Fibroblast of mammary gland (primary cell): ENCODE measurements at places on chromosomes 1 and 21.
A peak's percentile ranks its signal among the peaks of the same experiment; 100 is the strongest.

DNA sequence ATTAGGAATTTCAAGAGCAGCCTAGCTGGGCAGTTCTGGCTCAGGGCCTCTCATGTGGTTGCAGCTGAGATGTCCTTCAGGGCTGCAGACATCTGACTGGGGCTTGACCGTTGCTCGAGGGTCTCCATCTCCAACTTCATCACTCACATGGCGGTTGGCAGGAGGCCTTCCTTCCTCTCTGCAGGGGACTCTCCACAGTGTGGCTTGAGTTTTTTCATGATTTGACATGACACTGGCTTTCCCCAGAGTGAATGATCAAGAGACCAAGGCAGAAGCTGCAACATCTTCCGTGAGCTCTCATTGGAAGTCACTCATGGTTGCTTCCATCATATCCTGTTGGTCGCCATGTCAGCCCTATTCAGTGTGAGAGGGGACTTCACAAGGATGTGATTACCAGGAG, 74.6 kb downstream of the RUNX3 start:
- no peak for DNase-seq

GRCh38 chr1:11027316-11027715, 14.9 kb downstream of the TARDBP start:
- DNase-seq, result no peak

DNA sequence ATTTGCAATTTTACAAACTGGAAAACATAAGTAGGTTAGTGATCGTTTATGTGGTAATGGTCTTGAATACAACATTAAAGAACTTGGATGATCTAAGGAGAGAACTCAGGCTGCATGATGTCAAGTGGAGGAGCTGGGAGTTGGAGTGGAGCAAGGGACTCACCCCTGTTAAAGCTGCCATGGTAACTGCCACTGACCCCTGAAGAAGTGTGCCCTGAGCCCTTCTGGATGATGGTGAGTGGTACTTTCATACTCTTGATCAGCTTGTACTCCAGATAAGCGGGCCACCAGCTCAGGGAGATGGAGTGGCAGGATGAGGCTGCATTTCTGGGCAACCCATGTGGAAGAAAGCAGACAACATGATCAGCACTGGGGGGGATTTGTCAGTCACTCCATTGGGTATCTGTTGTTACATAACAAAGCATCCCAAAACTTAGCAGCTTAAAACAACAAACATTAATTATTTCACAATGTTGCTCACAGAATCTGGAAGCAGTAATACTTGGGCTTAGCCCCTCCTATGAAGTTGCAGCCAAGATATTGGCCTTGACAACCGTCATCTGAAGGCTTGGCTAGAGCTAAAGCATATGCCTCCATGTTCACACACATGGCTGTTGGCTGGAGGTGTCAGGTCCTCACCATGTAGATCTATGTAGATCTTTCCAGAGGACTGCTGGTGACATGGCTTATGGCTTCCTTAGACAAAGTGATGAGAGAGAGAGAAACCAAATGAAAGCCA, 213.8 kb downstream of the DUSP10 start:
- no peak for DNase-seq

GRCh38 chr1:220170836-220171526, 77.0 kb downstream of the IARS2 start:
- DNase-seq, result peak; percentile 10

DNA sequence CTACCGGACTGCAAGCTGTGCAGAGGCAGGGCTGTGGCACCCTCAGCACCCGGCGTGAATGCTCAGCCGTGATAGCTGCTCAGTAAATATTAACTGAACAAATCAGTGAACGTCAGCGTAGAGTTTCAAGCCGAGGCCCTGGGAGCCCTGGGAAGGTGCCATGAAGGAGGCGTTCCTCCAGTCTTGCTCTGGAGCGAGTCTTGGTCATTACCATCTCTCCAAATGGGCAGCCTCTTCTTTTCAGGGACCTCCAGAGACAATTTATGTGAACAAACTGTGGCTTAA, 449.2 kb downstream of the CAMTA1 start:
- DNase-seq, result no peak

- DNase-seq, result peak; percentile 13
Measured at GRCh38 chr1:29200906-29201594, 19.4 kb upstream of the SRSF4 start.

DNA sequence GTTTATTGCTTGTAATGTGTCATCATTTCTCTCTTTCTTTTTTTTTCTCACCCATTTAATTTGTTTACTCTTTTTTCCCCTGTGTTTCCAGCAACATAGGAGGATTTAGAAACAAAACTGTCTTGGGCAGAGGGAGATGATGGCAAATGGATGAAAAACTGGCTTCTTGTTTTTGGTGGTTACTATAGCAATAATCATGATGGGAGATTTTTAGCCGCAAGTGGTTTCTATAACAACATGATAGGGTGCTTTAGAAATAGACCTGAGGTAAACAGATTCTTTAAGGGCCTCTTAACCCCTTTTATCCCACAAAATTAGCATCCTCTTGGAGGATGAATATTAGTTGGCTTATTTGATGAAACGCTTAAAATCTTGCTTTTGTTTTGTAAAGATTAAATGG, 51.6 kb downstream of the CRB1 start:
- no peak for DNase-seq

GRCh38 chr1:100866901-100867206, 27.8 kb downstream of the EXTL2 start:
- no peak for DNase-seq

DNA sequence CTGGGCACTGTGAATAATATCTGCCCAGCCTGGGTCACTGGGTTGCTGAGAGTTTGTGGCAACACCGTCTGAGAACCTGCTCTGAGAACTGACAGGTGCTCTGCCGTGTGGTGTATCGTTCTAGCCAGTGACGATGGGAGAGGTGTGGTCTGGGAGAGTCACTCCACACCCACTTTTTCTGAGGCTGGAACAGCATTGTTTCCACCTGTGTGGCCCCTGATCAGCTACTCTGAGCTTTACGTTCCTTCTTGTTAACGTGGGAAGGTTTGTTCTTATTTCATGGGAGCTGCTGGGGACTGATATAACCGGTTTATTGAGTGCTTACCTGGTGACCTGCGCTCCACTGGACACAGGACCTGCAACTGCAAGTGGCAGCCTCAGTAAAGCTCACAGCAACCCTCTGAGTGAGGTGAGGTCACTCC, 34.8 kb upstream of the TENT5C start:
- no peak for DNase-seq

DNA sequence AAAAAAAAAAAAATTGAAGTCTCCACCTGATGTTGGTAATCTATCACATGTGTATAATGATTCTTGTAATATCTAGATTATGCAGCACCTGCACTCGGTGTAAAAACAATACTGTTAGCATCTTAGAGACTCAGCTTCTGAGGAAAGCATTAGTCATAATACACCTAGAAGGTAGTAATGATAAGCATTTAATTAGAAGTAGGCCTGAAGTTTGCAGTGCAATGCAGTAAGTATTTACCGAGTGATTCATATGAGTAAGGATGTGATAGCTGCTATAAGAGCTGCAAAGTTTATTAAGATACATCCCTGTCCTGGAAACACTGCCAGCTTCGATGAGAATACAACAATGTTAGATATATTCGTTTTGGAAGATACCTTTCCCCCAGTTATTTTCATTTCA, 196.4 kb downstream of the GREM2 start:
- DNase-seq, result no peak

GRCh38 chr1:185971688-185972087, 237.5 kb downstream of the HMCN1 start:
- peak; percentile 86 for DNase-seq

- DNase-seq, result no peak
Measured at GRCh38 chr1:159030877-159031447, 21.3 kb downstream of the IFI16 start.

DNA sequence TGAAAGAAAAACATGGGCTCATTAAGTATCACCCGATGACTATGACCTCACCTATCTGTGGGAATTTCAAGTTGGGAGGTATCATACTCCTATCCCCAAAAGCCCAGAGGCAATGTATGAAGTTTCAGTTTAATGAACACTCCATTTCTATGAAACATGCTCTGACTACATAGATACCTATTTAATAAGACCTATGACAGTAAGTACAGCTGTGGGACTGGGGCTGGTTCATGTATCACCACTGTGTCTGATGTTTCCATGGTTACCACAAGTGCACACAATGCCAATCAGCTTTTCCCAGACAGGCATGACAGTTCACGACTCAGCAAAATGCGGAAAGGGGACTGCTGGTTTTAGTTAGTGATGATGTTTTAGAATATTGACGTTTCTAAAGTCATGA, 167.7 kb downstream of the SIPA1L2 start:
- no peak for DNase-seq

- DNase-seq, result no peak
Measured at GRCh38 chr1:67755619-67756018, 70.6 kb downstream of the GADD45A start.

DNA sequence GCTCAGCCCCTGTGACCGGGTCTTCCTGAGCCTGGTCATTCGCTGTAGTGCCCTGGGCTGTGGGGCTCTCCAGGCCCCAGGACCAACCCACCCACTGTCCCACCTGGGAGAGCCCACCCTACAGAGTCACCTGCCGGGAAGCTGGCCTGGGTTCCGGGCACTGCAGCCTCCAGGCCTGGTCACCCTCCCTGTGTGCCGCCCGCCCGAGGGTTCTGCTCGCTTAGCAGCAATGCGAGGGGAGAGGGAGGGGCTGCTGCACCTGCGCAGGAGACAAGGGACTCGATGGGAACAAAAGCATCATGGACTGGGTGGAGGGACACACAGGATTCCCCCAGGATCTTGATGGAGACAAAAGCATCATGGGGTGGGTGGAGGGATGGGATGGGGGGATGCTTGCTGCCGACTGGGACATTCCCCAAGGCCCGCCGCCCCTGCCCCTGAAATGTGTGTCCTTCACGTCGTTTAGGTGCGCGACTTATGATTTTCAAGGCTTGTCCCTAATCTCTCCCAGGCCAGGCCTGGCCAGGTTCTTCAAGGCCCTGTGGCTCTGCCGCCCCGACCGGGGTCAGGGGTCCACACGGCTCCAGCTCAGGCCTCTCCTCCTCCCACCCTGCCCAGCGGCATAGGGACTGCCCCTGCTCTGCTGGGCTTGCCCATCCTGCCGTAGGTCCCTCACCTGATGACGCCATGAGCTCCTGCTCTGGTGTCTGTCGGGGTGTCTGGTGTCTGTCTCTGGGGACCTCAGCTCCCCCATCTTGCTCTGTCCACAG, 1.7 kb downstream of the KRTAP10-8 start:
- no peak for DNase-seq

GRCh38 chr1:17191990-17192242, 13.0 kb upstream of the PADI1 start:
- no peak for DNase-seq

DNA sequence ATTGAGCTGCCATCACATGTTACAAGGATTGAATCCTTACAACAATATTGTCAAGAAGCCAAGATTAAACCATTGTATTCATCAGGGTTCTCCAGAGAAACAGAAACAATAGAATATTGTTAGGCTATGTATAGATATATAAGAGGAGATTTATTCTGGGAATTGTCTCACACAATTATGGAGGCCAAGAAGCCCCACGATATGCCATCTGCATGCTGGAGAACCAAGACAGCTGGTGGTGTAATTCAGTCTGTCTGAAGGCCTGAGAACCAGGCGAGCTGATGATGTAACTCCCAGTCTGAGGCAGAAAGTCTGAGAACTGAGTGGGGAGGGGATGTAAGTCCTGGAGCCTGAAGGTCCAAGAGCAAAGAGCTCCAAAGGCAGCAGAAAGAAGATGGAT, 14.5 kb upstream of the TTF2 start:
- DNase-seq, result no peak

- no peak for DNase-seq
Measured at GRCh38 chr1:903305-903704, 20.4 kb upstream of the SAMD11 start.

GRCh38 chr1:149997585-149998262, 12.8 kb downstream of the OTUD7B start:
- no peak for DNase-seq

DNA sequence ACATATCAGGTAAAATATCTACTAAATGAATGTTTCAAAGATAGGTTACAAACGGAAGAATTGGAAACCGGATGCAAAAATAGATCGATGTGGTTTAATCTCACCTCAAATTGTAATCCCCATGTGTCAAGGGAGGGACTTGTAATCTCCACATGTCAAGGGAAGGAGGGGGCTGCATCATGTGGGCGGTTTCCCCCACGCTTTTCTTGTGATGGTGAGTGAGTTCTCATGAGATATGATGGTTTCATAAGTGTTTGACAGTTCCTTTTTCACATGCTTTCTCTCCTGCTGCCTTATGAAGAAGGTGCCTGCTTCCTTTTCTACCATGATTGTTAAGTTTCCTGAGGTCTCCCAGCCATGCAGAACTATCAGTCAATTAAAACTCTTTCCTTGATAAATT, 408.7 kb upstream of the TMPRSS15 start:
- DNase-seq, result no peak

GRCh38 chr1:98888869-98889268, 115.8 kb downstream of the PLPPR5 start:
- DNase-seq, result no peak

GRCh38 chr1:117286145-117286544, 75.4 kb upstream of the VTCN1 start:
- no peak for DNase-seq

GRCh38 chr1:104387716-104388508, 638.2 kb downstream of the AMY1C start:
- DNase-seq, result no peak

DNA sequence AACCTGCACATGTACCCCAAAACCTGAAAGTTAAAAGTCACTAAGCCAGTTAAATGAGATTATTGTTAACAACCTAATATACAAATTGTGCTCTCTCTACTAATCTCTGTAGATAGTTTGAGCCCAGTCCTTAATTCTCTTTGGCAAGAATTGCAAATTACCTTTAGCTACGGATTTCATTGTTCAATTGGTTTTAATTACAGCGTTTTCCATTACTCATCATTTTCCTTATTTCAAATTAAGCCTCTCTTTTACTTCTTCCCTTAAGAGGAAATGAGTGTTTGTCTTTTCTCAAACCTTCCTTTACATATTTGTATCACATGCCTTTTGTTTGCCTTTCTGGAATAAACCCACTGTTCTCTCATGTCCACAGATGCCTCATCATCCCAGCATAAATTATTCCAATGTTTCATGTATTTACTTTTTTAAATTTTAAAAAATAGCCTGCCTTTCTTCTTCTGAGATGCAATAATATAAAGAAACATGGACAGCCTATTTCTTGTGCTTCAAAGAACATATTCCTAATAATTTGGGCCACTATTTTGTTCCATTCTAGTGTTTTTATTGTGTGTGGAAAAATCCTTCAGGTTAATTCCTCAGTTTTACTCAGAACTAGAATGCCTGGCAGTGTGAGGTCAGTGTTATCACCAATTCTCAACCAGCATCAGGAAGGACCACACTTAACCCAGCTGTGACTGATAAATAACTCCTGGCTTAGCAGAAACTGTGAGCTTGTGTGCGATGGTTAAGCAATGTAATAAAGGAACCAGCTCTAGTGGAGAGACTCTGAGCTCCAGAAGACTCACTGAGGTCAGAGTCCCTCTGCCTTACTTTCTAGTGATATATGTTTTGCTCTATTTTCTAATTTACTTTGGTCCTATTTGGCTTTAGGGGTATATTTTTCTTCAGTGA, 600.5 kb downstream of the LTN1 start:
- DNase-seq, result no peak
